ENCODE measurements at places on chromosomes 5 and 9. TPM values are rescaled to one million over a fixed set of nuclear protein-coding genes. Genes with fewer than 3 reads are reported as not detected.

Gene PCDHA1
- 0.21 TPM for polyA plus RNA-seq

Gene LTC4S
- 0.34 TPM for polyA plus RNA-seq

GRCh38 chr5:43994352-43994708, 391.4 kb downstream of the NNT start:
- no peaks in the 10 kb centered on the region for H3K27me3 ChIP-seq
- no peaks in the 10 kb centered on the region for H3K36me3 ChIP-seq
- no peaks in the 10 kb centered on the region for H3K4me1 ChIP-seq
- H3K4me3 ChIP-seq = no peak overlapping the region
- H3K27ac ChIP-seq = no peak overlapping the region
- no peak for DNase-seq

DNA sequence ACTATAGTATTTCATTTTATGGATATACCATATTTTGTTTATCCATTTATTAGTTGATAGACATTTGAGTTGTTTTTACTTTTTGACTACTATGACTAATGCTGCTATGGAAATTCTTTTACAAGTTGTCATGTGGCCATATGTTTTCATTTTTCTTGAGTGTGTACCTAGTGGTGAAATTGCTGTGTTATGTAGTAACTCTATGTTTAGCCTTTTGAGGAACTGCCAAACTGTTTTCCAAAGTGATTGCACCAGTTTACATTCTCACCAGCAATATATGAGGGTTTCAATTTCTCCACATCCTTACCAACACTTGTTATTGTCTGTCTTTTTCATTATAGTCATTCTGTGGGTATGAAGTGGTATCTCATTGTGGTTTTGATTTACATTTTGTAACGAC, 75.4 kb downstream of the GRIA1 start:
- H3K4me1 ChIP-seq = no peaks in the 10 kb centered on the region
- H3K4me3 ChIP-seq = no peak overlapping the region
- no peaks in the 10 kb centered on the region for H3K27me3 ChIP-seq
- DNase-seq = no peak

DNA sequence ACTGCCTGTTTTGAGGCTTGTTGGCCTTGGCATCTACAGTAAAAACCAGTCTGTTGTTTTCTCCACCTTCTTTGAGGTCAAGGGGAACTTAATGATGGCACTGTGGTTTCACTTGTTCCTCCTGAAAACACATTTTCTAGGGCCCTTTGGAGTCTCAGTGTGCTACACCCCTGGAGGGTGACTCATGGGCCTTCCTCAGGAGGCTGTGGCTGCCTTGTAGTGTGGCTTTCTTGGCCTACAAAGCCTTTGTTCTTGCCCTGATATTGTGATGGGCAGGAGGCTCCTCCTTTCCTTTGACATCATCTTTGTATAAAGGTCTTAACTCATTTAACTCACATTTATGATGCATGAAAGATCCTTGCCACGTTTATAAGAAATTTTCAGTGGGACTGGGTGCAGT, 56.3 kb upstream of the GPBP1 start:
- H3K27ac ChIP-seq = no peak overlapping the region
- H3K36me3 ChIP-seq = no peaks in the 10 kb centered on the region
- no peak for DNase-seq
- no peak overlapping the region for H3K4me3 ChIP-seq
- no peaks in the 10 kb centered on the region for H3K27me3 ChIP-seq

Measured in SK-N-SH (cell line).